Effector CD8-positive, alpha-beta T cell (primary cell): ENCODE measurements at places on chromosomes 3 and 15.

DNA sequence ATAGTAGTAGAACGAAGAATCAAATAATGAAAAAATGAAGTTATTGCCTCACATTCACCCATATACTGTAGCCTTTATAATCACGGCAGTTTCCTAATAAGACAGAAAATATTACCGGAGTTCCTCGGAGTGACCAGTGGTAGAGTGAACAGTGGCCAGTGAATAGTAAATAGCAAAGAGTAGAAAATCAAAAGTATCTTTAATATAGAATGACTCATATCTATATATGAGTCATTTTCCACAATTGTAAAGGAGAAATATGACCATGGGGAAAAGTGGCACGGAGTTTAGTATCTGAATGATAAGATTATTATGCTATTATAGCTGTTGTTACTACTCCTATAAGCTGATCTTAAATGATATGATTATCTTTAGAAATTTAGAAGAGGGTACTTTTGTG, 38.5 kb downstream of the ZBTB20 start:
- DNase-seq = no peak

DNA sequence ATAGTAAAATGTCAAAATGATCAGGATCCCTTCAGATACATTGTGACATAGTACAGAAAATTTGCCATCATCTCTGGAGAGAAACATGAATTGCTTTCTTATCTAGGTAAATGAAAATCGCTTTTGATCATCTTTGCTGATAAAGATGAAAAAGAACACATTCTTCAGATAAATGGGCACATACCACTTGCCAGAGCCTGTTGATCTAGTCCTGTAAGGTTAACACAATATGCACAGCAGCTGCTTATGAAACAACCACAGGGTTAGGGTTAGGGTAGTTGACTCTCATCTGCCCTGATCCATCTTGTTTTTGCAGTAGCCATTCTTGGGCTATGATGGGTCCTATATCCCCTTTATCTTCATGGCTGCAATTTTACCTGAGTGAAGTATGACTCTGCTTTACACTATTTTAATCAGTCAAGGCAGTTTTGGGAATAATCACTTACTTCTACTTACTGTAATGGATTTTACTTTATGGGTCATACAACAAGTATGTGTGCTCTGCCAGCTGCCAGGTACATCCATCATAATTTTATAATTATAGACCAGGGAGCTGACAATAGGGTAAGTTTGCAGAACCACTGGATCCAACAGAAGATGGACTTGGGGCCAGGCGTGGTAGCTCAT, 12.6 kb upstream of the SPINK8 start:
- DNase-seq = no peak

GRCh38 chr3:141070727-141071357, 19.7 kb downstream of the SPSB4 start:
- no peak for DNase-seq

DNA sequence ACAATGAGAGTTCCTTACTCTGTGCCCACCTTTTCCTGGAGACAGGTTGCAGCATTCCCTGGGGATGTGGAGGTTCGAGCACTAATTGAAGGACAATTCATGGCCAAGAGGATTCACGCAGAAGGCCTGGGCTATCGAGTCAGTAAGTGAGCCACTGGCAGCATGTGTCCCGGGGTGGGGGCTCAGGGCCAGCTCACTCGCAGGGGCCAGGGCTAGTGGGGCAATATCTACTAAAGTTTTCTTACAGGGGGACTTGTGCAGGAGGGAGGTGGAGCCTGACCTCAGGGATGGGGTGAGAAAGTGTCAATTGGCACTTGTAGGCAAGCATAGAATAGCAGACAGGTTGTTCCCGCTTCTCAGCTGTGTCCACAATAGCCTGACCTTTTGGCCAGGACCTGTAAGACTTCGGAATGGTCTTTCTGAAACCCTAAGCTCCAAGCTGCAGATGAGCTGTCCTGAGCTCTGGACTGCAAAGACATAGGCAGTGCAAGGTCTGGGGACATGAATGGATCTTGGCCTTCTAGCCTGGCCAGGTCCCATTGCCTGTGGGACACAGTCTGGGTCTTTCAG, 32.7 kb downstream of the XYLB start:
- DNase-seq = no peak

DNA sequence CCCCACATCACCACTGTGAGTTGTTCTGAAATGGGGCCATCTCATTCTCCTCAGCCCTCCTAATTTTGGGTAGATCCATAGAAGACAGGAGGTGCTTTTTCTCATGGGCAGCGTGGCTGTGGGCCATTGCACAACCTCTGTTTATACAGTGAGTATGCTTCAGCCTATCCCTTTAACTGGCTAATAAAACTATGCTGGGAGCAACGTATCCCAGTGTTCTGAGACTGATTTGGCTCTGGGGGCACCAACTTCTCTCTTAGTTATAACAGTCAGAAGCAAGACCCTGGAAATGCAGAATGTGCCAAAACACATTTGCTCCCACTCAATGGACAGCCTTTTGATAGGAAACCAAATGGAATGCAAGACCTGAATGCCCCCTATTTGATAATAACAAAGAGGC, 97.1 kb upstream of the ICE2 start:
- DNase-seq = no peak
